Activated CD4-positive, alpha-beta T cell treated with anti-CD3 and anti-CD28 coated beads, Interleukin-2, Interleukin-6, amounts not matched to agents 100 ng/mL and 50 ng/mL, durations not matched to agents 16 hours and 8 hours (primary cell): ENCODE measurements at places on chromosomes 12 and 14.

DNA sequence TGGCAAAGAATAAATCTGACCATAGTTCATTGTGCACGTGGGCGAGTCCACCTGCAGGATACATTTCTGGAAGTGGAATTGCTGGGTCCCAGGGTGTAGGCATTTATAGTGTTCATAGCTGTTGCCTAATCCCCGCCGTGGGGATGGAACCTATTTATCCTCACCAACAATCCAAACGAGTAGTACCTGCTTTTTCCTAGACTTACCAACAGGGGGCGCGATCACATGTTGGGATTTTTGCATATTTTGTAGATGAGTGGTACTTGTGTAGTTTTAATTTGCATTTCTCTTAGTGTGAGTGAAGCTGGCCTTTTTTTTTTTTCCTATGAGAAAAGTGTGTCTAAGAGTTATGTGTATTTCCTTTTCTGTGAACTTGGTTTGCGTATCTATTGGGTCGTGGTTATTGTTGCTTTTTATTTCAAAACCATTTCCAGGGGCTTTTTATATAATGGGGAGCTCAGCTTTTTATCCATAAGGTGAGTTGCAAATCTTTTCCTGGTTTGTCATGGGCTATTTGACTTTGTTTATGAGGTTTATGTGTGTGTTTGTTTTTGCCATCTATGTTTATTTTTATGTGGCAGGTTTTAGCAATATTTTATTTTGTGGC is 67.2 kb downstream of the CCDC92 start:
- peak; percentile 70 for DNase-seq

- no peak for DNase-seq
Observed at GRCh38 chr14:90299408-90299807, 32.3 kb downstream of the NRDE2 start.

- DNase-seq, result no peak
Observed at GRCh38 chr12:116242740-116243139, 34.8 kb downstream of the MED13L start.

DNA sequence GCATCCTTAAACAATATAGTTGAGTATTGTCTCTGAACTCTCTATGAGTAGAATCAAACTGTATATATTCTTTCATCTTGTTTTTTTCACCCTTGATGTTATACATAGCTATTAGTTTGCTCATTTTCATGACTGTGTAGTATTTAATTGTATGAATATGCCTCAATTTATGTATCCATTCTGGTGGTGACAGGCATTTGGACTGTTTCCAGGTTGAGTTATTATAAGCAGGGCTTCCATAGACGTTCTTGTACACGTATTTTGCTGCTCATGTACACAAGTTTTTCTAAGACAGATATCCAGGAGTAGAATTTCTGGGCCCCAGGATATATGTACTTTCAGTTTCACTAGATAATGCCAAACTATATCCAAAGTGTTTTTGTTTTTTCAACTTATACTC is 211.4 kb downstream of the NTF3 start:
- no peak for DNase-seq

GRCh38 chr12:85058339-85058738 is 22.2 kb downstream of the LRRIQ1 start:
- DNase-seq, result no peak

DNA sequence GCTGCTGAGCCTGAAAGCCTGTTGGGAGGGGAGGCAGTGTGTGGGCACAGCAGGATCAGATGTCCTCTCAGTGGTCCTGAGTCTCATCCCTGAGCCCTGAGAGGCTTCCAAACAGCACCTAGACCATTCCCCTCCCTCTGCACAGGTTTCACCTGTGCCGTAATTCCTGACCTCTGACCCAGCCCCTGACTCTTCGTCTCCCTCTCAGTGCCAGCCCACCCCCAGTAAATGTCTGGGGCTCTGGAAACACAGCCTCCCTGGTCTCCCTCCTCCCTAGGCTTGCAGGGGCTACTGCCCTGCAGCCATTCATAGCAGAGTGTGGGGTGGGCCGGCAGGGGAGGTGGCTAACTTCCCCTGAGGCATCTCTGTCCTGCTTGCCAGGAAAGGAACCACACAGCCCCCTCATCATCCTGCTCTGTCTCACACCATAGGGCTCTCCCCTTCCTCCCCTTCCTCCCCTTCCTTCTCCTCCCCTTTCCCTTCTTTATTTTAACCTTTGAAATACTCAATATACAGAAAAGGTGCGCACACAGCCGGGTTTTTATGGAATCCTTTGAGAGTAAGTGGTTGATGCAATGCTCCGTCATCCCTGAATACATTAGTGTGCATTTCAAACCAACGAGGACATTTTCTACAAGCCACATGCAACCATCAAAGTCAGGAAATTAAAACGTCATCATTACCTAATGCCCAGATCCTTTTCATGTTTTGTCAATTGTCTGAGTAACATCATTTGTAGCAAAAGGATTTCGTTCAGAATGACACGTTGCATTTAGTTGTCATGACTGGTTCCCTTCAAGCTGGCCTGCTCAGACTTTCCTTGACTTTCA is 67.0 kb downstream of the PRMT8 start:
- DNase-seq, result no peak

DNA sequence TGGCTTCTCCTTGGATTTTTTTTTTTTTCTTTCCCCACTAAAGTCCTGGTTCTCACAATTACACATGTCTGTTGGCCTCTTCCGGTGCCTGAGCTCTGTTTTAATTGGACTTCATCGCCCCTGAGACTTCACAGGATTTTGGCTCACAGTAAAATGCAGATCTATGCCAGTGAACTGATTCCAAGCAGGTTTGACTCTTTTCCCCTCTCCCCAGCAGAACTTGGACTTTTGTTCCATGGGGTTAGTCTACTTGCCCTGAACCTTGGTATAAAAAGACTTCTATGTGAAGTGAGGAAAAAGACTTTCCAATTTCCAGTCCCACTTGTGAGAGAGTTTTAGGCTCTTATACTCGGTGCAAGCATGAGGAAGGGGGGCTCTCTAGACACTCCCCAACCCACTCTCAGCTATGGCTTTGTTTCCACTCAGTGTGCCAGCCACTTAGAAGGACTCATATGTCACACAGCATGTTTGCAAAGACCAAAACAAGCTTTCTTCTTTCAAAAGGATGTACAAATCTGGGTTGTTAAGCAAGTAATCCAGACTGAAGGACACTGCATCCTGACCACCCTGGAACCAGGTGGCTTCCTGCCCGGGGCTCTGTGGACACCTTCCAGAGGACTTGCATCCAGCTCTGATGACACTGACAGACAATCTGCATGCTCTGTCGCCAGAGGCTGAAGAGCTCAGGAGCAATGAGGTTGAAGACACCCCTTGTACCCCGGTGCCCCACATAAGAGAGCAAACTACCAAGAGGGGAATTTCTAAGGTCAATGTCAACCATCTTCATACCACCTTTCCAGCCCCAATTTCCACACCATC is 221.9 kb upstream of the EGLN3 start:
- DNase-seq, result no peak

GRCh38 chr14:90491221-90491885 is 94.5 kb downstream of the CALM1 start:
- no peak for DNase-seq

DNA sequence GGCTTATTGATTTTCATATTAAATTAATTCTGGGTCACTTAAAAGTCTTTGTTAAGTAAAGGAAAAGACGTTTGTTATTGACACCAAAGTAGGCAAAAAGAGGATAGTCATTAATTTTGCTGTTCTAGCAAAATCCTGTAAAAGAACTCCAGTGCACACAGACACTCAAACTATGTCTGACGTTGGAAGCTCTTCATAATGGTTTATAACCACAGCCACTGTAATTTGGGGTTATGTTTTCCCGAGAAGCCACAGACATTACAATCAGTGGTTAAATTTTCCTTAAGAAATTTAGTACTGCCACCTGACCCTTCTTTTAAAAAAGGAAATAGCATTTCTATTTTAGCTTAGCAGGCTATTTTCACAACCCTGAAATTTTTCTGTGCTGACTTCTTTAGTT is 267.5 kb downstream of the CCDC91 start:
- DNase-seq, result no peak

DNA sequence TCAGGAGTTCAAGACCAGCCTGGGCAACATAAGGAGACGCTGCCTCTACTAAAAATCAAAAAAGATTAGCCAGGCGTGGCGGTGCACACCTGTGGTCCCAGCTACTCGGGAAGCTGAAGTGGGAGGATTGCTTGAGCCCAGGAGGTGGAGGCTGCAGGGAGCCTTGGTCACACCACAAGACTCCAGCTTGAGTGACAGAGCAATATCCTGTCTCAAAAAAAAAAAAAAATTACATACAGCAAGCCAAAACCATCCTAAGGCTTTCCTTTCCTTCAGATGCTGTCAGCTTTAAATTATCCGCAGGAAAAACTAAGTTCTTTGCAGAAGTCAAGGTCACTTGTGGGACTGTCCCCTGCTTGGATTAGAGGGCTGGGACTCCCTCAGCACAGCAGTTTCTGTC is 1.3 kb downstream of the CS start:
- DNase-seq, result no peak

GRCh38 chr14:74859757-74860552 is 16.0 kb downstream of the PROX2 start:
- no peak for DNase-seq

- DNase-seq, result peak; percentile 8
Observed at GRCh38 chr12:77033658-77034536, 31.5 kb downstream of the E2F7 start.

- no peak for DNase-seq
Observed at GRCh38 chr12:15196221-15196620, 25.0 kb downstream of the RERG start.

GRCh38 chr14:51294951-51295525 is 55.0 kb downstream of the TMX1 start:
- DNase-seq, result no peak

- DNase-seq, result no peak
Observed at GRCh38 chr14:73526036-73526984, 10.6 kb upstream of the ACOT1 start.

DNA sequence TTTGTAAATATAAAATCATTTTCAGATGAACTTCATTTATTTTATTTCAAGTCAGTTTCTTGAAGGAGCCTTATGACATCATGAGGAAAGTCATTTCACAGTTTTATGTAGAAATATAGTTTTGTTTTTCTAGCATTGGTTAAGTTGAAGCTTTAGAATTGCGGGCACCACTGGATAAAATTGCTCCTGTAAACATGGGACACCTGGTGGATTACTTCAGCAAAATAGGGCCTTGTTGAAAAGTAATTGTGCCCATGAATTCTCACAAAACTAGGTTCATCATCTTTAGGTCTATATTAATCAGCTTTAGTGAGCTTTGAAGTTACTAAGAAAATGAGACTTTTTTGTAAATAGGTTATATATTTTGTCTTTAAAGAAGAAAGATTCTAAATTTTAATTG is 25.3 kb downstream of the CNTN1 start:
- no peak for DNase-seq

DNA sequence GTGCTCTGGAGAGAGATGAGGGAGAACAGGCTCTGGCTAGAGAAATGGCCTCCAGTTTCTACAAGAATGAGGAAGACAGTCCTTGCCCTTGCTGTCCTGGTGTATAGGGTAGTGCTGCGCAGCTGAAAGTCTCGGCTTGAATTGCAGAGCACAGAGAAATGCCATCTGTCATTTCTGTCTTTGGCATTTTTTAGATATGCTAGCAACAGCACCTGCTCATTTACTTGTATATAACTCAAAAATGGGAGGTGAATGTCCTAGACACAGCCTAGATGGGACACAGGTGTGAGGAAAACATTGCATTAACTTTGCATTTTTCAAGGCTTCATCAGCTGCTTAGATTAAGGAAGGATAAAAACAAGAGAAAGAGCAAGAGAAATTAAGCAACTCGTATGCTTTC is 35.8 kb downstream of the GPR19 start:
- no peak for DNase-seq

DNA sequence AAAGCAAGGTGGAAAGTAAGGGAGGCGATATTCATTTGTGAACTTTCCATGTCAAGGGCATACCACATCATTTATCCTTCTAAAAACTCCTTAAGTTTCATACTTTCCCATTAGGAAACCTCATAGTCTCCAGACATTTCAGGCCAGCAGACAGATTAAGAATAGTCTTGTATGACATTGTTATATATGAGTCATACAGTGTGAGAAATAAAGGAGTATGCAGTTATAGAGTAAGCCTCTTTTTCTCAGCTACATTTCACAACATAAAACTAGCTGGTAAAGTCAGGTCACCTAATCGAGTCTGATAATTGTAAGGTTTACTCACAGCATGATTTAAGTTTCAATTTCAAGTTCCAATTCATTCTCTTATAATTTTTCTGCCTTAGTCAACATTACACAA is 164.3 kb downstream of the GRIP1 start:
- DNase-seq, result no peak

DNA sequence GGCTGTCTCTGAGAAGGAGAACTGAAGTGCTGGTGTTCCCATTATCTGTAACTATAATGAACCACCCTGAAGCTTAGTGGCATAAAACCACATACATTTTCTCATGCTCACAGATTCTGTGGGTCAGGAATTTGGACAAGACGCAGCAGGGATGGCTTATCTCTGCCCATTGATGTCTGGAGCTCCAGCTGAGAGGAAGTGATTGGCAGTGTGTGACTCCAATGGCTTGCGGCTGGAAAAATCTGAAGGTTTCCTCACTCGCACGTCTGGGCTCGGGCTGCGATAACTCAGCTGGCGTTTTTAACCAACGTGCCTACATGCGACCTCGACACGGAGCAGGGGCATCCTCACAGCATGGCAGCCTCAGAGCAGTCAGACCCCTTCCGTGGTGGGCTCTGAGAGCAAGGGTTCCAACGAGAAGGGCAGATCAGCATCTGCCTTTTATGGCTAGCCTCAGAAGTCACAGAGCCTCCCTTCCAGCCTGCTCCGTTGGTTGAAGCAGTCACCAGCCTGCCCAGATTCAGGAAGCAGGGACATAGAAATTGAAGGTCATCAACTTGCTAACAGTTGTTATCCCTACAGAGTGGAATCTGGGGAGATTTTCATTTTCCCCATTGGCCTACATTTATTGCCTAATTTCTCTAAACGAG is 143.3 kb upstream of the BCL2L14 start:
- DNase-seq, result no peak

DNA sequence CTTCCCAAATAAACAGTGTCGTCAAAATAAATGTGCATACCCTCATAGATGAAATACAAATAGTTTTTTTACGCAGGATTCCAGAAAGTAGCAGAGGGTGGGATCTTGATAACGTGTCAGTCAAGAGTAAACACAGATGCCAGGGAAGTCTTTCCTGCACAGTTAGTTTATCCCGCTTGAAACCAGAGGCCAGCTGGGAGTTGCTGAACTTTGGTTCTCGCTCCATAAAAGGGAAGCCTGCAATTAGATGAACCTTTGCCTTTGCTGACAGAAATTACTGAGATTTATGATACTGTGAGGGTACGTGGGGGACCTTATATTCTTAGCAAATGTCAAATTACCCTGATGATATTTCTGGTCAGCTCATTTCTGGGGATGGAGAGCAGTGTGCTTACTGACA is 18.9 kb downstream of the FAR2 start:
- no peak for DNase-seq

DNA sequence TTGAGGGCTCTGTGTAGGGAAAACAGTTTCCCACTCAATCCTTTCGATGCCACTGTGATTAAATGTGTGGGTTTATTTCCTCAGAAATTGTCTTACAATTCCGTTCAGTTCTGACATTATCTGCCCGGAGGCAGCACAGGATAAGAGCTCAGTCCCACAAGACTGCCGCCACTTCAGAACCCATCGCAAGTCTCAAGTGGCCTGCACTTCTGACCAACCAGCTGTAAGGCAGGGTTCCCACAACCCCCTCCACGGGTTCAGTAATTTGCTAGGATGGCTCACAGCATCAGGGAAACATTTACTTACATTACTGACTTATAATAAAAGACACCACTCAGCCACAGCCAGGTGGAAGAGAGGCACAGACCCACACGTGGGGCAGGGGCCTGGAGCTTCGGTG is 17.2 kb downstream of the BDKRB2 start:
- no peak for DNase-seq
